ENCODE measurements at places on chromosomes 5 and 9.

- DNase-seq, result no peak
Measured at GRCh38 chr9:29697011-29697410, 2123.7 kb upstream of the C9orf72 start.

- no peak for DNase-seq
Measured at GRCh38 chr9:2602704-2603116, 18.9 kb upstream of the VLDLR start.

DNA sequence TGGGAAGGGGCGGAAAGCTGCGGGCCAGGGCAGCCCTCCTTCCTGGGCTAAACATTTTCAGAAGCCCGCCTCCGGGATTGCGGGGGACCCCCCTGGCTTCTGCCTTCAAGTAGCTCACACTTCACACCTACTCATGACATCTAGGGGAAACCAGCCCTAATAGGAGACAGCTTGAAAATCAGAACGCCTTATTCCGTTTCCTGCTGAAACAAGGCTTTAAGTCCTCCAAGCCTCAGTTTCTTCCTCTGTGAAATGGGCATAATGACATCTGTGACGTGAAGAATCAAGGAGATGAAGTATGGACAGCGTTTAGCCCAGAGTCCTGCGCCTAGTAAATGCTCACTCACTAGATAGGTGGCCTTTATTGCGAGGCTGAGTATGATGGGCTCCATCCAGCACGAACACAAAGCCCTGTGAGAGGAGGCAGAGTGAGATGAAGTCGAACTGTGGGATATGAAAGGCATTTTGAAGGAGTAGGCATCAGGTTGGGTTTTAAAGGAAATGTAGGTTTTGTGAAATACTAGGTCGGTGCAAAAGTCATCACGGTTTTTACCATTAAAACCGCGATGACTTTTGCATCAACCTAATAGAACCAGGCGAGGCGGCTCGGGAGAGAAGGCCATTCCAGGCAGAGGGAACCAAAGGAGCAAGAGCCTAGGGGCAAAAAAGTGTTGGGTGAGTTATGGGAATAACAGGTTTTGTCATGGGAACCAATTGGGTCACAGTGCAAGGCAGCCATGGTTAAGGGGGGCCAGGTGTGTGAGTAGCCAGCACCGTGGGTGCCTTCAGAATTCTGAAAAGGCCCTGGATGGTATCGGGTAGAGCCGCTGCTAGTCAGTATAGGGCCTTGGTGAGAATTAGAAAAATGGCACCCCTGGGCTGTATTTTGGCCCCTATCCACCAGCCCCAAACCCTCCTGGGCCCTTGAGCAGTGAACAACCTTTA lies 1.0 kb upstream of the TSC1 start:
- no peak for DNase-seq

DNA sequence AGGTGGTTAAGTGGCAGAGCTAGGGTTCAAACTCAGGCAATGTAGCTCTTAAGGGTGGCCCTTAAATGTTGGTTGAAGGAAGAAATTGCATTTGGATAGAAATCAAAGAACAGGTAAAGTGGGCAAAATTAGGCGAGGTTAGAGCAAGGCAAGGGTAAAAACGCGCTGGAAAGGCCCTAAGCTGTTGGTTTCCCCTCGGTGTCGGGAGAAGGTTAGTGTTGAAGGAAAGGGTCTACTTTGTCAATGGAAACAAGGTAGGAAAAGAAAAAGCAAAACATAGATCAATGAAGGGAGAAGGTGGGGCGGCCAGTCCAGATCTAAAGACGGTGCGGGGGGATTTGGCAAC lies 431 bp downstream of the FASTKD3 start:
- no peak for DNase-seq

GRCh38 chr5:11903121-11903613 lies 1.1 kb downstream of the CTNND2 start:
- DNase-seq, result no peak

DNA sequence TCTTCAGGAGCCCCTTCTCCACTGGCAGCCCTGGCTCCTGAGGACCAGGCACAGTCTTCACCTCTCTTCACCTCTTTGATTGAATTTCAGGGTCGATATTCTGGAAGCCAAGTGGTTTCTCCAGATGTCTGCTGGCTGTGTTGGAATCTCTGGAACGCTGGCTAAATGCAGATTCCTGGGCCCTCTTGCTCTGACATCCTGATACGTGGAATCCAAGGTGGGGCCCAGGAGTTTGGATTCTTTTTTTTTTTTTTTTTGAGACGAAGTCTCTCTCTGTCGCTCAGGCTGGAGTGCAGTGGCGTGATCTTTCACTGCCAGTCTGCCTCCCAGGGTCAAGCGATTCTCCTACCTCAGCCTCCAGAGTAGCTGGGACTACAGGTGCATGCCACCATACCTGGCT lies 26.8 kb upstream of the IER5L start:
- no peak for DNase-seq
